Heart left ventricle (tissue), 16 donors: ENCODE measurements at places on chromosomes 12 and 14. TPM values are rescaled to one million over a fixed set of nuclear protein-coding genes. Genes with fewer than 3 reads are reported as not detected.

- no peaks in the 10 kb centered on the region for H3K4me1 ChIP-seq
- no peaks in the 10 kb centered on the region for H3K27me3 ChIP-seq
- DNase-seq, result no peak
- H3K36me3 ChIP-seq, result no peaks in the 10 kb centered on the region
Observed at GRCh38 chr12:72338437-72338836, 66.3 kb downstream of the TRHDE start.

- peaks cover 79% of the 10 kb centered on the region for H3K4me1 ChIP-seq
- H3K27me3 ChIP-seq, result no peaks in the 10 kb centered on the region
- H3K4me3 ChIP-seq, result no peak overlapping the region
- peaks cover 54% of the 10 kb centered on the region for H3K36me3 ChIP-seq
Observed at GRCh38 chr14:77106666-77107065, 8.6 kb downstream of the CIPC start.

DNA sequence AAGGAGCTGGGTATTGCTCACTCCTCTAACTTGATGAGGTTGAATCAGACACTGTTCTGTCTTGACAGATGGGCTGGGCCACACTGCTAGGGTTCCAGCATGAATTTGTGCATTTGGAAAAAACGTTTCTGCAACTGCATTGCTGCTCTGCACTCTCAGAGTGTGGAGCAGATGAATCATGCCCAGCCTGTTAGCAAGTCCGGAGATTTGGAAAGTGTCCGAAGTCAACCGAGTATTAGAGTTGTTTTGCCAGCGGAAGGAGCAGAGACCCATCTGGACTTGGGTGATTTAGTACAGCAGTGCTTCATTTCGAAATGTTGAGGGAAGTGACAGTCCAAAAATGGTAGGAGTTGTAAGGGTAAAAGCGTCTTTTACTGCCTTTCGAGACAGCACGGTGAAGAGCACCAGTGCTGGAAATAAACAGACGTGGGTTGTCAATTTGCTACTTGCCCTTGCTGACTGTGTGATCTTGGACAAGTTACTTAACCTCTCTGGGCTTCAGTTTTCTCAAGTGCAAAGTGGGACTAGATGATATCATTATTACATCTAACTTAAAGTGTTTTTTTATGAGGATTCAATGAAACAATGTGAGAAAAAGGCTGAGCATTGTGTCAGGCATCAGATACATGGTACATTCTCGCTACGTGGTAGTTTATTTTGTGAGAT is 139.5 kb downstream of the CHST11 start:
- H3K27ac ChIP-seq, result no peak overlapping the region
- no peak overlapping the region for H3K4me3 ChIP-seq
- DNase-seq, result peak; percentile 39
- H3K4me1 ChIP-seq, result no peaks in the 10 kb centered on the region
- no peaks in the 10 kb centered on the region for H3K36me3 ChIP-seq

- H3K27ac ChIP-seq, result no peak overlapping the region
- no peaks in the 10 kb centered on the region for H3K36me3 ChIP-seq
- H3K27me3 ChIP-seq, result no peaks in the 10 kb centered on the region
- no peaks in the 10 kb centered on the region for H3K4me1 ChIP-seq
- DNase-seq, result no peak
Observed at GRCh38 chr12:130669205-130669557, 46.9 kb downstream of the RIMBP2 start.

DNA sequence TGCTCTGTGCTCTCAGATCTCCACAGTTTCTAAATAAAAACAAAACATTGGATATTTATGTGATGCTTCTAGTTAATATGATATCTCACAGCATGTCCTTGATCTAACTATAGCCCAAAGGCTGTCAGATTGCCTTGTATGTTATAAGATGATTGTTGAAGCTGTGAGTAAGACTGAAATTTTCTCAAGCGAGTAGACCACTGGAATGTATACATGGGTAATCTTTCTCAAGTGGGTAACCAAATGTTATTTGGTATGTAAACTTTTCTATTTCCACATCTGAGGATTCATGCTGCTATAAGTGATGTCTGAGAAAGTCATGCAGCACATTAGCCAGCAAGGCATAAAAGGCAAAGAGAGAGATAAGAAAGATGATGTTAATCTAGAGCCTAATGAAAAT is 886.7 kb downstream of the NRXN3 start:
- H3K36me3 ChIP-seq, result no peaks in the 10 kb centered on the region
- H3K4me3 ChIP-seq, result no peak overlapping the region
- DNase-seq, result no peak
- no peak overlapping the region for H3K27ac ChIP-seq
- H3K27me3 ChIP-seq, result no peaks in the 10 kb centered on the region

DNA sequence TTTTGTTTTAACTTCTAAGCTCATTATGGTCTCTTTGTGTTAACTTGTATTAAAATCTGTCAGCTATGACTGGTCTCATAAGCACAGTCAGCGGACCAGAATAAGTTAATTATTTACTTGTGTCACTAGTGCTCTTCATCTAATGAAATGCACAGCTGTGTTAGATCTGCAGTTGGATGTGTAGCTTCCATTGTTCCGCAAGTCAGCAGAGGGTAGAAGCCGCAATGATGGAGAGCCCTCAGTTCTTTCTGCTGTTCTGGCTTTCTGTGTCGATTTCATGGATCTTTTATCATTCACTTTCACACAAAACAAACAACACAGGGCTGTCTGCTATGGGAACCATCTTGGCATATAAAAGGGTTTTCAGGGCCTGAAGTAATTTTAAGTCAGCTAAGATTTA is 89.3 kb upstream of the RFX4 start:
- H3K27me3 ChIP-seq, result no peaks in the 10 kb centered on the region
- peaks cover 22% of the 10 kb centered on the region for H3K36me3 ChIP-seq
- no peak overlapping the region for H3K27ac ChIP-seq
- H3K4me3 ChIP-seq, result no peak overlapping the region
- no peaks in the 10 kb centered on the region for H3K4me1 ChIP-seq

GRCh38 chr12:60451457-60451856 is 855.6 kb downstream of the SLC16A7 start:
- no peaks in the 10 kb centered on the region for H3K4me1 ChIP-seq
- no peak for DNase-seq
- no peaks in the 10 kb centered on the region for H3K36me3 ChIP-seq

DNA sequence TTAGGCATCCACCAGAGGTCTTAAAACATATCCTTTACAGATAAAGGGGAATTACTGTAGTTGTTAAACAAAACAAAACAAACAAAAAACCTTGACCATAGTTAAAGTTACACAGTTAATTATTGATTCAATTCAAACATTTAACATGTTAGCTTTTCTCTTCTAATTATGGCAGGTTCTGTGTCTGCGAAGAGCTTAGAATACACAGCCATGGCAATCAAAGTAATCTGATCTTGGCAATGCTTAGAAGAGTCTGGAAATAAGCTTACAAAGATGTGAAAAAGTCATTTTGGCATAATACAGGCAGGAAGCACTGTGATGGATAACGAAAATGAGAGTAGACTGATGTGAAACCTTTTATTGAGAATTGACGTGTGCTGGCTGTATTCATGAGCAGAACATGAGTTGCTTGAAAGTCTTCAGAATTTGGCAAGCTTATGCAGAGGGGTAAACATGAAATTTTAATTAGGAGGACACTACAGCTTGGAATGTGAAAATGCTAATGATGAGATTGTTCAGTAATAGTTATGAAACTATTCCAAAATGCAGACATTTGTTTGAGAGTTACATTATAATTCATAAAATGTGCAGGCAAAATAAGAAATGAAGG is 629.6 kb downstream of the FSCB start:
- no peaks in the 10 kb centered on the region for H3K4me1 ChIP-seq
- no peaks in the 10 kb centered on the region for H3K27me3 ChIP-seq
- DNase-seq, result no peak

The MYO1H gene
- 0.20 TPM for total RNA-seq

DNA sequence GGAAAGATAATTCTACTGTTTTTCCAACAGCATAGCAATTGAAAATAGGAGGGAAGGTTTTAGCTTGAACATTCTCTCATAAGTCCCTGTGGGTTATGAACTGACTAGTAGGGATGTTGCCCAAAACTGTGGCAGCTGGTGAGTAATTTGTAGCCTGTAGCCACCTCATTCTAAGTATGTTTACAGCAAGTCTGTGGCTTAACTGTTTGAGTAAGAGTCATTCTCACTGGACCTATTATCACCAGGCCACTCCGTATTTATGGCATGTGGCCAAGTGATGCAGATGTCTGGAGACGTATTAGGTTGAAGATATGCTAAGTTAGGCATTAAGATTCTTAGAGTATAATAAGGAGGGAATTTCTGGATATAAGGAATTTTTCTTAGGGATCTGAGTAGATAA is 458.3 kb downstream of the ETNK1 start:
- H3K36me3 ChIP-seq, result no peaks in the 10 kb centered on the region
- no peak overlapping the region for H3K27ac ChIP-seq
- no peaks in the 10 kb centered on the region for H3K4me1 ChIP-seq
- no peak overlapping the region for H3K4me3 ChIP-seq
- peak; percentile 27 for DNase-seq

- no peak for DNase-seq
- H3K4me1 ChIP-seq, result no peaks in the 10 kb centered on the region
- peak overlapping the region; percentile 81 for H3K27ac ChIP-seq
- no peaks in the 10 kb centered on the region for H3K27me3 ChIP-seq
- H3K36me3 ChIP-seq, result no peaks in the 10 kb centered on the region
- H3K4me3 ChIP-seq, result peak overlapping the region; percentile 34
Observed at GRCh38 chr12:68539615-68539952, 71.1 kb upstream of the RAP1B start.

DNA sequence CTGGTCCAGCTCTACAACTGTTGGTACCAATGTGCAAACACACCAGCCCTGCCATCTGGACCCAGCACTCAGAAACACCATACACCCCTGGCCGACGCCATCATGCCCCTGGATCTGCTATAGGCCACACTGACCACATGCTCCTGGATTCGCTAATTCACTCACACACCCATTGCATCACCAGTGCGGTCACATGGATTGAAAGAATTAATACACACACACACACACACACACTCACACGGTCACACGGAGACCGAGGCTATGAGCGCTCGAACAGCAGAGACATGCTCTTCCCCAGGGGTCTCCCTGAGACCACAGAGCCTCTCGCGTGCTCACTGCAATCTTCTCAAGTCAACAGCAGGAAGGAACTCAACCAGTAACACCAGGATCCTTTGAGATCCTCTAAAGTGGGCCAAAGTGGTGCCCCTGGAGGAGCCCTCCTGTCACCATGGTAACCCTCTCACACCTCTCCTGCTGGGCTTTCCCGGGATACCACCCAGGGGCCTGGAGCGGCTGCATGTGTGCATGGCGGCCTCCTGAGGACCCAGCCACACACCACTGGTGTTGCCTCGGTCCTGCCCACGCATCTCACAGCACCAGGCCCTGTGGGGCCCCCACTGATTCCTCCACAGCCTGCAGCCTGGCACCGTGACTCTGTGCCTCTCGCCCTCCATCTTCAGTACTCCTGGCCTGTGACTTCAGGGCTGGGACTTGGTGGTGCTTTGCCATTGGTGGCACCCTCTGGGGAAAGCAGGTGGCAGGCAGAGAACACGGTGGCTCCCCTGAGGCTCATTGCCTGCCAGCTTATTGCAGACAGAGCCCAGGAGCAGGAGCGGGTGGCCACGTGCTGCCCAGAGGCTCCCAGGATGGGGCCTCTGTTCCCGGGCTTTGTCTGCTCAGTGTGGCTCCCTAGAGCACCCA is 15.1 kb downstream of the LRTM2 start:
- no peaks in the 10 kb centered on the region for H3K27me3 ChIP-seq
- no peak overlapping the region for H3K27ac ChIP-seq
- no peak for DNase-seq
- H3K4me3 ChIP-seq, result no peak overlapping the region

DNA sequence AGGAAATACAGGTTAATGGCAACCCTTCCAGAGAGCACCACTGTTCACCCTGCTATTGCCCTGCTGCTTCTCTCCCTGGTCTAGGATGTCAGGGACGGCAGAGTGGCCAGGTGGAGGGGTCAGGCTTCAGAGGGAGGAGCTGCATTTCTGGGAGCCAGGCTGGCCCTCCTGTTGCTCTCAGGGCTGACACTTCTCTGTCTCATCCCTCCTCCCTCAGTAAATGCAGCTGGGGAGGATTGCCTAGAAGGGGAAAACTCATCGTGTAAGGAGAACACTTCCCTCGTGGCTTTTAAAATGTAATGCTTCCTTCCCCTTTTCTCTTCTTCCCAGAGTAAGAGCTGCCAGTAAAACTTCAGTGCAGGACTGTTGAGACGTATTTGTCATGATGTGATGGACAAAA is 20.8 kb downstream of the SUSD6 start:
- no peak for DNase-seq
- no peaks in the 10 kb centered on the region for H3K27me3 ChIP-seq
- H3K36me3 ChIP-seq, result no peaks in the 10 kb centered on the region
- no peak overlapping the region for H3K27ac ChIP-seq

- no peak overlapping the region for H3K4me3 ChIP-seq
- no peaks in the 10 kb centered on the region for H3K36me3 ChIP-seq
- H3K4me1 ChIP-seq, result no peaks in the 10 kb centered on the region
- H3K27ac ChIP-seq, result no peak overlapping the region
- no peaks in the 10 kb centered on the region for H3K27me3 ChIP-seq
Observed at GRCh38 chr12:16884056-16884455, 278.1 kb upstream of the LMO3 start.

- H3K27me3 ChIP-seq, result no peaks in the 10 kb centered on the region
- no peak for DNase-seq
- no peak overlapping the region for H3K4me3 ChIP-seq
- H3K36me3 ChIP-seq, result no peaks in the 10 kb centered on the region
- H3K27ac ChIP-seq, result no peak overlapping the region
Observed at GRCh38 chr14:68174446-68174845, 354.9 kb downstream of the RAD51B start.

DNA sequence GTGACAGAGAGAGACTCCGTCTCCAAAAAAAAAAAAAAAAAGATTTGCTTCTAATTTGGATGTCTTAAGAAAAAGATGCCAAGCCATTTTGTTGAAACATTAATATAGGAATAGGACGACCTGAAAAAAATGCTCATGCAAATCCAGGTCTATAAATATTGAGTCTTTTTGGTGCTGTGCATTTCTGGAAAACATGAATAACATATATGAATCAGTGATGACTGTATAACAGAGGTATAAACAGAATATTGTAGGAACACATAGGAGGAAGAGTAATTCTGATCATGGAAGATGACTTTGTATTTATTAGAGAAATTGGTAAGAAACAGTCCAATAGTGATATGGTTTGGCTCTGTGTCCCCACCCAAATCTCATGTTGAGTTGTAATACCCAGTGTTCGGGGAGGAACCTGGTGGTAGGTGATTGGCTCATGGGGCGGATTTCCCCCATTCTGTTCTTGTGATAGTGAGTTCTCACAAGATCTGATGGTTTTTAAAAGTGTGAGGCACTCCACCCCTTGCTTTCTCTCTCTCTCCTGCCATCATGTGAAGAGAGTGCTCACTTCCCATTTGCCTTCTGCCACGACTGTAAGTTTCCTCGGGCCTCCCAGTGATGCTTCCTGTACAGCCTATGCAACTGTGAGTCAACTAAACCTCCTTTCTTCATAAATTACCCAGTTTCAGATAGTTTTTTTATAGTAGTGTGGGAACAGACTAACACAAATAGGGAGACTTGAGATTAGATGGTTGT is 3.0 kb upstream of the SRSF5 start:
- peaks cover 16% of the 10 kb centered on the region for H3K4me1 ChIP-seq
- no peaks in the 10 kb centered on the region for H3K27me3 ChIP-seq
- H3K36me3 ChIP-seq, result peaks cover 8% of the 10 kb centered on the region

GRCh38 chr14:33617154-33617553 is 333.7 kb downstream of the EGLN3 start:
- no peaks in the 10 kb centered on the region for H3K27me3 ChIP-seq
- no peaks in the 10 kb centered on the region for H3K4me1 ChIP-seq
- no peaks in the 10 kb centered on the region for H3K36me3 ChIP-seq
- H3K27ac ChIP-seq, result no peak overlapping the region
- DNase-seq, result no peak
- H3K4me3 ChIP-seq, result no peak overlapping the region

The C12orf54 gene
- total RNA-seq, result not detected

GRCh38 chr14:98955741-98956070 is 316.3 kb downstream of the BCL11B start:
- H3K36me3 ChIP-seq, result no peaks in the 10 kb centered on the region
- no peaks in the 10 kb centered on the region for H3K4me1 ChIP-seq
- DNase-seq, result no peak
- H3K4me3 ChIP-seq, result no peak overlapping the region

The CPNE6 gene
- 0.23 TPM for total RNA-seq
